ENCODE measurements at places on chromosomes 12 and 14.

DNA sequence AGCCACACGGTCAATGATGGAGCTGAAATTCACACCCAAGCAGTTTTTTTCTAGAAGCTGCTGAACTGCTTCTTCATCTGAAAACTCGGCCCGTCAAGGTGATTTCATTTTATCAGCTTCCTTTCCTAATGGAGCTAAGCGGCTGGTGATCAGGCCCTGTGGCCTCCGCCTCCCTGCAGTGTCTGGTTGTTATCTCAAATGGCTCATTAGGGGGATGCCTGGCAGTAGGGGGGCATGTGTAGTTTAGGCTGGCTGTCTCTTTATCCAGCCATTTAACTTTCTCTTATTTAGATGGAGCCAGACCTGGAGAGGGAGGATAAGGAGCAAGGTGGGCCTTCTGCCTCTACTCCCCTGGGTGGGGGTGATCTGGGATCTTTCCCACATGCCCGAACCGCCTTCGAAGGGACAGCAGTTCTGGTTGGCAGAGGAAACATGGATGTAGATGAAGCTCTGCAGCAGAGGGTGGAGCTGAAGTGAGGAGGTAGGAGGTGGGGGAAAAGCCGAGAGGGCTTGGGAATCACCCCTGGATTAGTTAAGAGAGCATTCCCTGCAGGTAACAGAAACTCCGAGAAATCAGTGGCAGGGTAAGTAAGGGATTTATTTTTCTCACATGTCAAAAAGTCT lies 64.4 kb downstream of the TGFB3 start:
- no peak for DNase-seq

- no peak for DNase-seq
These were observed 205.1 kb downstream of the PTPRO start for GRCh38 chr12:15527201-15528080.

DNA sequence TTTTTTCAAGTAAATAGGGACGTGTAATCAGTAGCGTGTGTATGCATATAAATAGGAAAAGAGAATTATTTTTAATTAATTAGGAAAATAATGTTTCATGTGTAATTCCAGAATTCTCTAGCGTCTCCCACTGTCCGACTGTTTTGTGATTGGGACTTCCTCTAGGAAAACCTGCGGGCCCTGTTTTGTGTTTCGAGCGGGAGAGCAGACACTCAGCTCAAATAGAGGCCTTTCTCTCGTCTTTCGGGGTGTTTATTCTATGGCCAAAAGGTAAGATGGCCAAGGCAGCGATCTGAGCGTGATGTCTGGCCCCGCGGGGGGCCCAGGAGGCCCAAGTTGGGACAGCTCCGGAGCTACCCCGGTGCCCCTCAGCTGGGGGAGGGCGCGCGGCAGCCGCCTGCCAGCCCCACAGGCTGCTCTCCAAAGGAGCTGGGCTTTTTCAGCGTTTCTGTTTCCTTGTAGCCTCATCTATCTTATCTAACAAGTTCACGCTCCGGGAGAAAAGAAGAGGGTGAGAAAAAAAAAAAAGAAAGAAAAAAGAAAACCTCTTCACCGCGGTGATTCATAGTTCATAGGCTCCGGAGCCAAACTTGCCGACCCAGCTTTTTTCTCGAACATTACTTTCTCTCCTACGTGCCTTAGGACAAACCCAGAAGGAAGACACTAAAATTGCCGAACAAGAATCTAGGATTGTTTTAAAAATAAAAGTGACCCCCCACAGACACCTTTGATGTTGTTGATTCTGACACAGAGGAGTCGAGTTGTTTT lies 7.5 kb upstream of the FOXG1 start:
- no peak for DNase-seq

- DNase-seq, result peak; percentile 13
These were observed 204.7 kb downstream of the EPS8 start for GRCh38 chr12:15584366-15585041.

GRCh38 chr12:131112021-131112420 lies 158.3 kb downstream of the ADGRD1 start:
- no peak for DNase-seq

GRCh38 chr14:60008042-60008441 lies 83.7 kb upstream of the PCNX4 start:
- DNase-seq, result no peak

- no peak for DNase-seq
These were observed 6.0 kb downstream of the DLK1 start for GRCh38 chr14:100732766-100733100.

- peak; percentile 25 for DNase-seq
These were observed 74.8 kb upstream of the CHST11 start for GRCh38 chr12:104381731-104382480.

DNA sequence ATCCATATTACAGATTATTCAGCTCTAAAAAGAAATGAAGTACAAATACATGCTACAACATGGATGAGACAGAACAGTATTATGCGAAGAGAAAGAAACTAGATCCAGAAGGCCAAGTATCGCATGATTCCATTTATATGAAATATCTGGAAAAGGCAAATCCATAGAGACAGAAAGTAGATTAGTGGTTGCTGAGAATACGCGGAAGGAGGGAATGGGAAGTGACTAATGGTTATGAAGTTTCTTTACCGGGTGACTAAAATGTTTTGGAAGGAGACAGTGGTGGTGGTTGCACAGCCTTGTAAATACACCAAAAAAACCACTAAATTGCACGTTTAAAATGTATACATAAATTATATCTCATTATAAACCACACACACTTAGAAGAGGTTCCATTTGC lies 12.5 kb downstream of the PRDM4 start:
- no peak for DNase-seq

- DNase-seq, result no peak
These were observed 6.5 kb downstream of the PRICKLE1 start for GRCh38 chr12:42583016-42583415.

DNA sequence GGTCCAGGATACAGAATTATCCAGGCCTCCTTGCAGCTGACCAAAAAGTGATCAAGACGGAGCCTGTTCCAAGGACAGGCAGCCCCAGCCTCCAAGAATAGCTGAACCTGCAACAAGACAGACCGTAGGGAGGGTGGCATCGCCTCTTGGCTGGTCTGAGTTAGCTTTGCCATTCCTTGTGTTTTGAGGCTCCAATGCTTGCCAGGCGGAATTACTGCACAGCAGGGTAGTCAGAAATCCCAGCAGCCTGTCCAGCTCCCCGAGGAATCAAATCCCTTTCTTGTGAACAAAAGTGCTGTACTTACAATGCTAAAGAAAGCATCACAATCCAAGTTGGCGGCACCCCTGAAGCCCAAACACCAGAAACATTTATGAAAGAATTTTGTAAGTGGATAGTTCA lies 246.9 kb downstream of the TMEM132C start:
- DNase-seq, result no peak

- DNase-seq, result no peak
These were observed 11.0 kb downstream of the PTGER2 start for GRCh38 chr14:52325126-52325525.

GRCh38 chr12:67942724-67943123 lies 46.5 kb upstream of the IFNG-AS1 start:
- no peak for DNase-seq

- no peak for DNase-seq
These were observed 25.3 kb upstream of the RHOJ start for GRCh38 chr14:63178912-63179311.

DNA sequence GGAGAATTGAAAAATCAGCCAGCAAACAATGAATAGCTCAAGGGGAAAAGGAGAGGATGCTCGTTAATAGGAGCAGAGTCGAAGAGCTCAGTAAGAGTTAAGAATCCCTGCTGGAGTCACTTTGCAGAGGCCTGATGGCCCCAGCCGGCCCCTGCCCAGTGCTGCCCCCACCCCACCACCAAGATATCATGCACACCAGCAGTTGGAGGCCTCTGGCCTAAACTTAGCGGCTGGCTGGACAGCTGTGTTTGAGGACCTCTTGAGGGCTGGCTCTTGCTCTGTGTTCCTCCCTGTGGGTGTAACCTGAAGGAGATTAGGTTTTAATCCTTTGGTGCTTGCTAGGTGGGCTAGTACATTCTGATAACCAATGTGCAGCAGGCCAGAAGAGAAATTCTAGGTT lies 142.0 kb downstream of the PLXNC1 start:
- DNase-seq, result no peak

- DNase-seq, result no peak
These were observed 40.7 kb downstream of the TNFAIP2 start for GRCh38 chr14:103164006-103164405.

Data from NCI-H1048 (cell line).